ENCODE measurements at places on chromosomes 3 and 15.

DNA sequence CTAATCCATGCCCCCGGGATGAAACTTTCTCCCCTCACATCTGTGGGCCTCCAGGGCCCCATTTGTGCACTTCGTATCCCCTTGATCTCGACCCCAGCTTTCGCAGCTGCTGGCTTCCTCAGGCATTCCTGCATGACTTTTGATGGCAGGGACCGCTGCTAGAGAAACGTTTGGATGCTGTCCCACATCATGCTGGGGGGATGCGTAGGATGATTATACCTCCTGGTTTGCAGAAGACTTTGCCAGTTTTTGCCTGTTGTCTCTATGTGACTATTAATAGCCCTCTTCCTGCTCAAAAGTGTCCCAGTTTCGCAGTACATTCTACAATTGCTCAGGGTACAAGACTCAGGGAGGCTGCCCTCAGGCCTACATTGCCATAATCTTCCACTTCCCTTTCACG lies 10.4 kb upstream of the KCNAB1 start:
- no peak for DNase-seq

- no peak for DNase-seq
These were observed 14.5 kb downstream of the TFDP2 start for GRCh38 chr3:142134799-142135325.

DNA sequence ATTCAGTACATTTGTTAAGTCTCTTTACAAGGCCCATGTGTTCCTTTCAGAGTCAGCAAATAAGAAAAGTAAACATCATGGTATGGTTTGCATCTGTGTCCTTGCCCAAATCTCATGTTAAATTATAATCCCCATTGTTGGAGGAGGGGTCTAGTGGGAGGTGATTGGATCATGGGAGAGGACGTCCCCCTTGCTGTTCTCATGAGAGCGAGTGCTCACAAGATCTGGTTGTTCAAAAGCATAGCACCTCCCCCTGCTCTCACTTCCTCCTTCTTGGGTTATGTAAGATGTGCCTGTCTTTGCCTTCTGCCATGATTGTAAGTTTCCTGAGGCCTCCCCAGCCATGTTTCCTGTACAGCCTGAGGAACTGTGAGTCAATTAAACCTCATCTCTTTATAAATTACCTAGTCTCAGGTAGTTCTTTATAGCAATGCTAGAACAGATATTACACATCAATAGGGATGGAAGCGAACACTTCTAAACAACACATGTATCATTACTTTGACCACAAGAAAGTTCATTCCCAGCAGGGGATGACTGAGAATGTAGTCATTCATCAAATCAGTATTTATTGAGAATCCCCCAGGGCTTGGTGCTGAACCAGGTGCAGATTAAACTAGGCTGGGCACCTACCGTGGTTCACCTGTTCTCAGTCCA lies 4.1 kb downstream of the EFCAB12 start:
- peak; percentile 32 for DNase-seq

- DNase-seq = no peak
These were observed 52.6 kb downstream of the POMGNT2 start for GRCh38 chr3:43053291-43053690.

- no peak for DNase-seq
These were observed 49.7 kb downstream of the SLC6A6 start for GRCh38 chr3:14451844-14452739.

GRCh38 chr3:158418035-158418434 lies 153.0 kb upstream of the MLF1 start:
- DNase-seq = no peak

DNA sequence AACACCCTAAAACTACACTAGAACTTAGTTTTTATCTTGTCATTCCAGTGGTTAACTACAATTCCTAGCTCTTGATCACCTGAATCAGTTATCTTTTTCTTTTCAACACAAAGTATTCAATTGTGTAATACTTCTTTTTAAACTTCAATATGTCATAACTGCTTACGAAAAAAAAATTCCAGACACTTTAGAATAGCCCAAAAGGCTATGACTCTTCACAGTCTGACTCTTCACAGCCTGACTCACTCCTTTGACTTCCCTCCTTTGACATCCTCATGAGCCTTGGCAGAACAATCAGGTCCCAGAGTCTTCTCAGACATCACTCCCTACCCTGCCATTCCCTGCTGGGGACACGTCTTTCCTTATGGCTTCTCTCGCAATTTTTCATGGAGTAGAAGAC lies 727.1 kb downstream of the ROBO1 start:
- DNase-seq = no peak

- DNase-seq = no peak
These were observed 72.1 kb upstream of the RARB start for GRCh38 chr3:25355998-25356397.

DNA sequence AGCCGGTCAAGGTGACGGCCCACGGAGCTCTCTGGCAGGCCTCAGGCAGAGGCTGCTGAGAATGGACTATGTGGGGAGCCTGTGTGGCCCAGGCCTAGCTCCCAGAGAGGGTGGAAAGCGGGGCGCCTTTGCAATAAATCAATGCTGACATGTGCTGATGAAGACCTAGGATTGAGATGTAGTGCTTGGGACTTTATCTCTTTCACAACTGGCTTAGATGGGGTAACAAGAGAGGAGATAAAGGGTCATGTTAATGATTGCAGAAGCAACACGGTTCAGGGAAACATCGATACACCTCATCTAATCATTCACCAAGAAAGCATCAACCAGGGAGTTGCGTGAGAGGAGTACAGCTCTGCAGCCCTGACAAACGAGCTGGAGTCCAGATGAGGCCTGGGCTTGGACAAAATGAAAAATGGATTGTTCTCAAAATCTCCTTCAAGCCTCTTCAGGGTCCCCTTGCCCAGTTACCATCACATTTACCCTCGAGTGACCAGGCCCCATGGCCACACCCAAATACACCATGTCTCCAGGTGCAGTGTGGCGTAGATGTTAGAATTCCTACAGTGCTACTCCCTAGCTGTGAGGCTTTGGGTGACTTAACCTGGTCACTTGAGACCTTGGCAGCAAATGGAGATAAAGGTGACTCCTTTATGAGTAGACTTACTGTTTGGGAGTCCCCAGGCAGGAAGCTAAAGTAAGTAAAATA lies 146.4 kb upstream of the LIPC start:
- no peak for DNase-seq

DNA sequence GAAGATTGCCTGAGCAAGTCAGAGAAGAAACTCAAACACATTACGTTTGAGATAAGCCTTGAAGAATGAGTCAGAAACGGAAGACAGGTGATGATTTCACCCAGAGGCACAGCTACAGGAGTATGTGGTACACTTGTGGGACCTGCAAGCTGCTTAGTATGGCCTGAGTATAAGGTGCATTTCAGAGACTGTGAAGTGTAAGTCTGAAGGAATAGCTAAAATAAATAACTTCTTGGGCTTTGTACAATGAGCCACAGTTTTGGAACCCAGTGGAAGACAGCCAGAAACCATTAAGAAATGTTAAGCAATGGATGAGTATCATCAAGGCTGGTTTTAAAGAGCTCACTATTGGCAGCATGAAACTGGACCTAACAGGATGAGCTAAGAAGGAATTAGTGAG lies 826.2 kb downstream of the ROBO1 start:
- DNase-seq = no peak

DNA sequence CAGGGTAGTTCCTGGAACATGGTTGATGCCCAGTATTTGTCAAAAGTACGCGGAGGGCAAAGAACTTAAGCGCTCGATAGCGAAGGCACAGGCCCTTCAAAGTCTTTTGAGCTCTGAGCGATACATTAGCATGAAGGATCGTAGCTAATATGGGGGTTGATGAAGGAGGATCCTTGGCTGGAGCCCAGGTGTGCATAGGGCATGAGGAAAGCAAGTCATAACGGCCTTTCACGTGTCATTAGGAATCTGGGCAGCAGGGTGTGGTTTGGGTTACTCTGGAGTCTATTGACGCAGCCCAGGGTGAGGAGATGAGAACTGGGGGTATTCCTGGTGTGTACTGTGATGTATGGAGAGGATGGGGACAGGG lies 31.7 kb downstream of the SPINK8 start:
- DNase-seq = peak; percentile 50

GRCh38 chr15:75425966-75426500 lies 25.5 kb downstream of the SIN3A start:
- DNase-seq = no peak

DNA sequence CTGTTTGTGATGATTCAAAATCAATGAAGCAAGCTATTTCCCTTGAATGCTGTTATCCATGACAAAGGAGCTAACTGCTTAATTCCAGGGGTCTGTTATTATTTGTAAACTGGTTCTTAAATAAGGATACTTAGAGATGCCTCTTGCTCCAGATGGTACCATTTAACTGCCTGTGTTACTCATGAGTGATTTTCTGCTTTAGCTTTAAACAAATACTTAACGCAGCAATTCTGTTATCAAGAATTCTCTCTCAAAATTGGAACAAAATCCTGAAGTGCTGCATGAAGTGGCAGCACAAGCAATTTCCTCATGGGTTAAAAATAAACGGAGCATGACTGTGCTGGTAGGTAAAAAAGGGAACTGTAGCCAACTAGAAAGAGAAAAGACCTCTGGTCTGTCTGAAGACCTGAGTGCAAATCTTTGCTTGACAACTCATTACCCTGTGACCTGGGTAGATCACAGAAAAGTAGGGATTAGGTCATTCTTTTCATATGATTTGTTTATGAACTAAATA lies 62.5 kb upstream of the GBE1 start:
- no peak for DNase-seq

DNA sequence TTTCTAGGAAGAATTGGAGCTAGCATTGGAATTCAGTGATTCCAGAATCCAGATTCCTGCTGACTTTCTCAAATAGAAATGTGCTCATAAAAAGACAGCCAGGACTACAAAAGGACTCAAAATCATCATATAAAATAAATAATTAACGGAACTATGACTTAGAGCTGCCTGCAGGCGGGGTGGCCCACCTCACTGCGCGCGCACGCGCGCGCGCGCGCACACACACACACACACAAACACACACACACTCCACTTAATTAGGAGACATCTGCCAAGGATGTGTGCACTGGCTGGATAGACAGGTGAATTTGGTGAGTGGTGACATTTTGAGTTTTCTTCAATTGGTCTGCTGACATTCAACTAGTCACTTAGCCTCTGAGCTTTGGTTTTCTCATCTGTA lies 6.9 kb upstream of the MEX3B start:
- DNase-seq = no peak

DNA sequence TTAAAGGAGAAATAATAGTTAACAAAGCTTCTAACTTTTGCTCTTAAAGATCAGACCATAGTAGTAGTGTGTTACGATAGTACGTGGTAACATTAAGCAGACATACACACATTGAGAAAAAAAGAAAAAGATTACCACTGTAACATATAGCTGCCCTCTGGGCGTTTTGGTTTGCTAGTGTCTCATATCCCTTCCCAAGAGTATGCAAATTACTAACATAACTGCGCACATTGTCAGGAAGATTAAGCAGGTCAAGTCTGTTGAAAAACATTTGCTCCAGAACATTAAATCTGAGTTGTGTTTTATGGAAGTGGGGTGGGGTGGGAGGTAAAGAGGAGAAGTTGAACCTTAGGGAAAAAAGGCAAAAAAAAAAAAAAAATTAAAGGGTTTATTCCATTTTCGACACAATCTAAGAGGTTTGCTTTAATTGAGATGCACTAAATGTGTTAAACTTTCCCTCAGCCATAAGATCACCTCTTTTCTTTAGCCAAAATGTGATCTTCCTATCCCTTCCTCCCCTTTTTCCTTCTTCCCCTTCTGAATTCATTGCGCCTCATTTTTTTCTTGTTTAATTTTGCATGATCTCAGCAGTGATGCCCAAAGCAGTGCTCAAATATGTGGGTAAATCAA lies 1.5 kb upstream of the LRIG1 start:
- DNase-seq = no peak

DNA sequence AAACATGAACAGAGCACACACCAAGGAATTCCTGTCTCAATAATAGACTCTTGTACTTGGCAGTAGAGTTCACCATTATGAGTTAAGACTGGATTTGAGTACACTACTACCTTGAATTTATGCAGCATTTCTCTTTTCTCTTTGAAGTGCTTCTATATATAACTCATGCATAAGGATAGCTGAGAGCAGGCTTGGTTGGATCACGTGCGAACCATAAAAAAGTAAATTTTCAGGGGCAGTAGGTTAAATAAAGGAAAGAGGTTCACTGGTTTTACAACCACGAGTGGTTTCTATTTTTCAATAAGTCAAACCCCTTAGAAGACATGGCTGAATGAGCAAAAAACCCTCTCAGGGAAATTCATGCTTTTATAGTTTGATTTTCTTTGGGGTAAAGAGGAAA lies 28.6 kb upstream of the PDZRN3 start:
- no peak for DNase-seq

- no peak for DNase-seq
These were observed 156.3 kb upstream of the STRIT1 start for GRCh38 chr3:155449613-155450267.

GRCh38 chr3:196969134-196969659 lies 564 bp upstream of the PIGZ start:
- peak; percentile 75 for DNase-seq

GRCh38 chr3:192917404-192918274 lies at the start of gene MB21D2:
TSS of gene MB21D2 (minus strand) at chr3:192917856. CDS start at chr3:192917840, 16 bp downstream.
- DNase-seq = peak; percentile 72

DNA sequence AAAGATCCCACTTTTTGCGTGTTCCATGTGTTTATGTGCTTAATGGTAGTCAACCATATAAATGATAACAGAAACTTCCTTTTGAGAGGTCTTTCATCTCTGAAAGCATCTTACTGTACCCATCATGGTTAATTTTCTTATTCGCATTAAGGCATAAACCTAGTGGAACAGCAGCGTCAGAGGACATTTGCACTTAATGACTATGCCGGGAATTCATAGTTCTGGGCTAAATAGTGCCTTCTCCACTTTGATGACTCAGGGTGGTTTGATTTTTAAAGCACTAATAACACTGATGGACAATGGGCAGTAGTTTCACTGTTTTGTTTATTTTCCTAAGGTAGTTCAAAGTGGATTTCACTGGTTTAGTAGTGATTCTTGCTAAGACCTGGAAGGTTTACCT lies 455.3 kb downstream of the DIPK2A start:
- no peak for DNase-seq

DNA sequence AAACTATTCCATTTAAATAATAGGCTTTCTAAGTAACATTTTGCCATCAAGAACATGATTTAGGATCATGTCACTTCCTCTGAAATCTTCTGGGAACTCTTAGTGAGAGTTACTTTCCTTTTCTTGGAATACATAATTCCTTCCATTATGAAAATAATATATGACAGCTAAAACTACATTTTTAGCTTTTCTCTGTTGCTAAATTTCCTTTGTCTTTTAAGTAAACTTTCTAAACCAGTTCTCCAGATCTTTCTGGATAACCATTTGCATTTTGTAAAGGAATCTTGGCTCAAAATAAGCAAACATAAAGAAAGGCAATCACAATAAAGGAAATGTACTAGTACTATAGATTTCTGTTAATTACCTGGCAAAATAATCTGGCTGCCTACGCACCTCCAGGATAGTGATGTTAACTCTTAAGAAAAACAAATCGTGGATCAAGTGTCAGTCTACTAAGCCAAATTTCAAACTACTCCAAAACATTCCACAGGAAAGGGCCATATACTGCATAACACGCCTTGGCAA lies 165.7 kb downstream of the ZNF385D start:
- DNase-seq = no peak
